ENCODE measurements at places on chromosomes 1 and 21. TPM values are rescaled to one million over a fixed set of nuclear protein-coding genes. Genes with fewer than 3 reads are reported as not detected.

The ADCY10 gene
- total RNA-seq, result 0.69 TPM

The FCRL1 gene
- 0.23 TPM for total RNA-seq

The SH3BGRL3 gene
- total RNA-seq, result 19.8 TPM

The C1orf94 gene
- total RNA-seq, result 0.23 TPM

The CCDC185 gene
- 0.23 TPM for total RNA-seq

The HMCN1 gene
- 4.4 TPM for total RNA-seq

The ACTL8 gene
- total RNA-seq, result 0.23 TPM

The MARK1 gene
- 58.8 TPM for total RNA-seq

The TMEM200B gene
- total RNA-seq, result 1.8 TPM

The WNT3A gene
- total RNA-seq, result not detected

The GJA5 gene
- total RNA-seq, result 2.3 TPM

The LRRIQ3 gene
- total RNA-seq, result 2.5 TPM

The IVL gene
- total RNA-seq, result not detected

The HSD3B2 gene
- not detected for total RNA-seq

The PADI4 gene
- 0.23 TPM for total RNA-seq

The KRTAP11-1 gene
- not detected for total RNA-seq

The PADI1 gene
- total RNA-seq, result 0.92 TPM

The TFAP2E gene
- total RNA-seq, result 0.69 TPM

The RGSL1 gene
- not detected for total RNA-seq

The SPRR1A gene
- total RNA-seq, result not detected

The IBA57 gene
- 5.5 TPM for total RNA-seq

The NTMT2 gene
- total RNA-seq, result not detected

The S100A5 gene
- not detected for total RNA-seq

The ANKRD45 gene
- total RNA-seq, result 20.3 TPM

The ZNF691 gene
- total RNA-seq, result 7.4 TPM

All from diencephalon (tissue), 1 donor.